ENCODE measurements at places on chromosomes 11 and 22.

DNA sequence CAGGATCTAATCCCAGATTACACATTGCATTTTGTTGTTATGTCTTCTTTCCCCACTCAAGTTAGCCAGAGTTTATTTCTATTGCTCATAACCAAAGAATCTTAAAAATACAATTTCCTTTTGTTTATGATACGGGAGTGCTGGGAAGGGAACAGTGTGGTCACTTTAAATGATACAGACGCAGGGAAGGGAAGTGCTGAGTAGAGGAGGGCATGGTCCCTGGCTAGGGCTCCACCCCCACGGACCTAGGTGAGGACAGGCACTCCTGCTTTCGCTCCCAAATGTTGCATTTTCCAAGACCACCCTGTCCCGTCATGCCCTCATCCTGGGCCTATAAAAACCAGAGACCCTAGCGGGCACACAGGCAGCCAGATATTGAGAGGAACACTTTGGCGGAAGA lies 30.6 kb upstream of the NARS2 start:
- no peak for DNase-seq

DNA sequence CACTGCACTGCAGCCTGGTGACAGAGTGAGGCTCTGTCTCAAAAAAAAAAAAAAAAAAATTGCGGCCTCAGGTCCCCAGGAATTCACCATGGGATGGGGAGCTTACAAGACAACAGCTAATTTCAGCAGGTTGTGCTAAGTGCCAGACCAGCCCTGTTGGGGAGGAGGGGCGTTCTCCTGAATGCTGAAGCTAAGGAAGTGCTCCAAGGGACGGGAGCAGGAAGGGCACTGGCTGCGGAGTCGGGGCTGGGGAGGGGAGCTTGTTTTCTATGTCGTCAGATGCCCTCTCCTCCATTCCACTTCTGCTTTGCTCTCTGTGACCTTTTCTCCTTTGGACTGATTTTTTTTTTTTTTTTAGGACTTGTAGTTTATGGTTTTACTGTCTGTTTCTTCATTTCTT lies 4.5 kb downstream of the ADAMTS15 start:
- no peak for DNase-seq

- no peak for DNase-seq
Observed at GRCh38 chr11:103257360-103257759, 148.1 kb downstream of the DYNC2H1 start.

- no peak for DNase-seq
Observed at GRCh38 chr11:1871531-1871930, 18.6 kb downstream of the LSP1 start.

DNA sequence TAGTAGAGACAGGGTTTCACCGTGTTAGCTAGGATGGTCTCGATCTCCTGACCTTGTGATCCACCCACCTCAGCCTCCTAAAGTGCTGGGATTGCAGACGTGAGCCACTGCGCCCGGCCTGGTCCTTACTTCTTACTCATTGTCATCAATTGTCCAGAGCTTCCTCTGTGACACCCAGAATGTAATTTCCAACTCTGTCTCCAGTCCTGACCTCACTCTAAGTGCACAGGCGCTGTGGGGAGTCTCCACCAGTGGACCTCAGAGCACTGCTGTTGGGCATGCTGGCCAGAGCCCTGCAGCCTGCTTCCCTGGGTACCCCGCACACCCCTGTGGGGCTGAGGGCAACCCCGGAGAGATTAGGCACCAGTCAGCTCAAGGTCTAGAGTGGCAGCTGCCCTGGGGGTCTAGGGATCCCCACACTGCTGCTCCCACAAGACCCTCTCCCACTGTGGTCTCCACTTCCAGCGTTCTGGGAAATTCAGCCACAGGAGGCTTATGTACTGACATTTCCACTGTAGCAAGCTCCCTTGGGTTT lies 1140.3 kb downstream of the TBC1D22A start:
- no peak for DNase-seq

DNA sequence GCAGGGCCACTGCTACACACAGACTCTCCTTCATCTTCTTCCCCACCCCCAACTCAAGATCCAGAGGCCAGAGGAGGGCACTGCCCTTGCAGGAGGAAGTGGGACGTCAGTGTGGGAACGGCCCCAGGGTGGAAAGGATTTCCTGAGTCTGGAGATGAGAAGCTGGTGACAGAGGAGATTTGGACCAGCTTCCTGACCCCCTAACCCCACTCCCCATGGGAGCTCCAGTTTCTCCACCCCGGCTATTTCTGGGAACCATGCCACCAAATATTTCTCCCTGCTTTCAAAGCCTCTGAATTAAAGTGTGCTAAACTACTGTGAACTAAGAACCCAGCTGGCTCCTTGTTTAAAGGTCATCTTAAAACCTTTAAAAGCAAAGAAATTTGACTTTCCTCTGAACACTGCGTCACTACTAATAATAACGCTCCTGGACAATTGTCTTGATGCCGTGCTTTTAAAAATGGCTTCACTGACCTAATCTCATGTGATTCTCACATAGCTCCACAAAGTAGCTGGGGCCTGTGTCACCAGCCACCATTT lies 46.6 kb downstream of the CWC15 start:
- peak; percentile 4 for DNase-seq

DNA sequence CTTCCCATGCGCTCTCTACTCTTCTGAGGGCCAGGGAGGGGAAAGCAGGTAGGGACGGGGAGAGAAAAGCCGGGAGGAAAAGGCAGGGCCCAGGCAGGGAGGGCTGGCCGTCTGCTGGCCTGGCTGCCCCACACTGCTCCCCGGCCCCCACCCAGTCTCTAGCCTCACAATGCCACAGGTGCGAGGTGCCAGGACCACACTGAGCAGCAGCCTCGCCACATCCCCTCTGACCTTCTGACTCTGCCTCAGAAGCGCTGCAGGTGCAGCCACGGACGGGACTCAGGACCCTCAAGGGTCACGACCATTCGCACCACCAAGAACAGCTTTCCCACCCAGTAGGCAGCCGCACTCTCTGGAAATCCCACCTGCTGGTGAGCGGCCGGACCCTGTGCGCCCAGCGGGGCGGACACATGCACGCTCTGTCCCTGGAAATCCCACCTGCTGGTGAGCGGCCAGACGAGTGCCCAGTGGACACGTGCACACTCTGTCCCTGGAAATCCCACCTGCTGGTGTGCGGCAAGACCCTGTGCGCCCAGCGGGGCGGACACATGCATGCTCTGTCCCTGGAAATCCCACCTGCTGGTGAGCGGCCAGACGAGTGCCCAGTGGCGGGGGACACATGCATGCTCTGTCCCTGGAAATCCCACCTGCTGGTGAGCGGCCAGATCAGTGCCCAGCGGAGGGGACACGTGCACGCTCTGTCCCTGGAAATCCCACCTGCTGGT lies 20.1 kb downstream of the TOLLIP start:
- no peak for DNase-seq

DNA sequence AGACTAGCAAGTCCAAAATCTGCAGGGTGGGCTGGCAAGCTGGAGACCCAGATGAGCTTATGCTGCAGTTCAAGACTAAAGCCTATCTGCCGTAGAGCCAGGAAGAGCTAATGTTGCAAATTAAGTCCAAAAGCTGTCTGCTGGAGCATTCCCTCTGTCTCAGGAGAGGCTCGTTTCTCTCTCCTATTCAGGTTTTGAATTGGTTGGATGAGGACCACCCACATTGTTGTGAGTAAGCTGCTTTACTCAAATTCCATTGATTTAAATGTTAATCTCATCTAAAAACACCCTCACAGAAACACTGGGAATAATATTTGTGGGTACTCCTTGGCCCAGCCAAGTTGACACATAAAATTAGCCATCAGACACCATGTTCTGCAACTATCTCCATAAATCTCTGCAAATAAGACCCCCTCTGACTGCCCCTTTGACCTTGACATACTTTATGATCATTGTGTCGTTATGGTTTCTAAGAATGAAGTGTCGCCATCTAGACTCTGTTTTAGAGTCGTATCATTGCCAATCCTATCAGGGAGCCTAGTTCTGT lies 16.8 kb upstream of the CUL5 start:
- DNase-seq = no peak

DNA sequence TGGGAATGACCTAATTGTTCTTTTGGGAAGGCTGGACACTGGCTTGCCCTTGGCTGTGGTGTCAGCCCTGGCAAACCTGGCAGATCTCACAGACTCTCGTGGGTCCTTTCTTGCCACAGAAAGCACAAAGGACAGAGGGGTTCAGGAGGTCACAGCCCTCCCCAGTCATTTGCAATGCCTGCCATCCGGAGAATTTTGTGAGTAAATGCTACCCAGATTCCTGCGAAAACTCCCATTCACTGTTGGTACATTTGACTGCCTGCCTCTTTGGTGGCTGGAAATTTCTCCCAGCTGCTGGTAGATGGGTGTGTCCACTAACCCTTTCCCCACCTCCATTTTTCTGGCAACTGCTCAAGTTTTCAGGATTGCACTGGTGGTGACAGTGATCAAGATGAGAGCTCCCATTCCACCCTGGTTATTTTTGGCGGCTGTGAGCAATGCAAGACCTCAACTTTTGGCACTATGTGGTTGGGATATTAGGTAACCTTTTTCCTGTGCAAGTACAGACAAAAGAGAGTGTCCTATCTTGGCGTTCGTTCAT lies 155.7 kb downstream of the NAV2 start:
- no peak for DNase-seq

DNA sequence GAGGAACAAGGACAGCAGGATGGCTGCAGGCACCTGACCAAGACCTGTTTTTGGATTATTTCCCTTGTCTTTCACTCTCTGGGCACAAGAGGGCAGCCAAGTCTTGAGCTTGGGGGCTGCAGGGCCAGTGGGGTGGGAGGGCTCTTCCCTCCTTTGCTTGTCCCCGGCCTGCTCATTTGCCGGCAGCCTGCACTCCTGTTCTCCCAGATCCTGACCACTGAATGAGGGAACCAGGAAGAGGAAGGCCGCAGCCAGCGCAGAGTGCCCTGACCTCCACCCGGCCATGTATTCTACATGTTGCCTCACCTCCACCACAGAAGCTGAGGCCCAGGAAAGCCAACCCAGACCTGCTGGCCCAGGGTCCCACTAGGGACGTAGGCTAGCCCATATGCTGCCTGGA lies 15.5 kb upstream of the NNMT start:
- DNase-seq = peak; percentile 31

- peak; percentile 54 for DNase-seq
Observed at GRCh38 chr11:118929501-118930093, 3.9 kb upstream of the BCL9L start.

DNA sequence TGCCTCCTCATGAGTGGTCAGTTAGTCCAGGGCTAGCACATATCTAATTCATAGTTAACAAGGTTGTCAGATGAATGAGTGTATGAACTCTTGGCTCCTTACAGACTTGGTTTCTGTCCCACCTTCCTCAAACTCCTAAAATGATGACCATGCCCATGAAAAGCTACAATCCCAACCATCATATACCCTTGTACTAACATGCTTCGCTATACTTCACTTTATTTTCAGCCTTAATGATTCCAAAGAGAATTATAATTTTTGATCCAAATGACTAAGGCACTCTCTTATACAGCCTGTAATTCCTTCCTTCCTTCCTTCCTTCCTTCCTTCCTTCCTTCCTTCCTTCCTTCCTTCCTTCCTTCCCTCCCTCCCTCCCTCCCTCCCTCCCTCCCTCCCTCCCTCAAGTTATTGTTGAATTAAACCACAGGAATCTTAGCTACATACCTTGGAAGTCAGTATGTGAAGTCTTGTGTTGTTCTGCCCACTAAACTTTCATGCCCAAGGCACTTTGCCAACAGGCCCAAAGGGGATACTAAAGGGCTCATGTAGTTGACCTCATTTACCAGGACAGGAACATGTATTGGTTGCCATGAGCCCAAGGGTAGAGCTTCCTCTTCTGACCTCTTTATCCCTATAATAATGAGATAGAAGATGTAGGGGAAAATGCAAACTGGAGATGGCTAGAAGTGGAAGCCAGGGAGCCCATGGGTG lies 37.4 kb downstream of the CALCA start:
- DNase-seq = no peak

GRCh38 chr11:45472716-45473317 lies 186.7 kb upstream of the SYT13 start:
- no peak for DNase-seq

GRCh38 chr22:45210577-45210976 lies 30.1 kb downstream of the KIAA0930 start:
- no peak for DNase-seq

GRCh38 chr11:10441091-10441490 lies 14.0 kb upstream of the AMPD3 start:
- no peak for DNase-seq

DNA sequence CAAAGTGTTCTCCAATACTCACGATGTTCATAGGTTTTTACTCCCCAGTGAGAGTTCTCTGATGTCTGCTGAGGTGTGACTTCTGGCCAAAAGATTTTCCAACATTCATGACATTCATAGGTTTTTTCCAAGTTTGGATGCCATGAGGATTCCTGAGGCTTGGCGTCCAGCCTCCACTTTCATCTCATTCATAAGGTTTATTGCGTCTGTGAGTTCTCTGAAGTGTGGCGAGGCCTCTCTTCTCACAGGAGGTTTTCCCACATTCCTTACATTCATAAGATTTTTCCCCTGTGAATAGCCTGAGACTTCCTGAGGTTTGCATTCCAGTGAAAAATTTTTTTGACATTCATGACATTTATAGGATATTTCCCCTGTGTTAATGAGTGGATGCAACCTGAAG lies 1014.1 kb downstream of the LRRC4C start:
- no peak for DNase-seq

GRCh38 chr11:65184146-65184545 lies 2.4 kb downstream of the CAPN1 start:
- no peak for DNase-seq

GRCh38 chr11:114183044-114183511 lies 113.1 kb upstream of the NNMT start:
- DNase-seq = no peak

GRCh38 chr11:11709447-11710239 lies 87.8 kb upstream of the GALNT18 start:
- DNase-seq = no peak

- DNase-seq = peak; percentile 87
Observed at GRCh38 chr11:63837027-63837688, 1.8 kb upstream of the MARK2 start.

DNA sequence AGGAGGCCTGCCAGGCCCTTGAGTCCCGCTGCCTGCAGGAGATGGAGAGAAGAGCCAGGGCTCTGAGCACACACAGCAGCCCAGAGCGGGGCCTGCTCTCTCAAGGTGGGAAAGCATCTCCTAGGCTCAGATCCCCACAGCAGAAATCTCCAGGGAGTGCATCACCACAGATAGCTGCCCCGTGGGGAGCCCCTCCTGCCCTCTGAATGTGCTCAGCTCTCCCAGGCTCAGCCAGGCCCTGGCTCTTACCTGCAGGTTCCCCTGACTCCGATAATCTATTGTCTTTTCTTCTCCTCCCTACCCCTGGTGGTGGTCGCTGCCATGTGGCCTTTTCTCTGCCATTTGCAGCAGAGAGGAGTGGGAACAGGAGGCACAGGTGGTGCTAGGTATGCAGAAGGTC lies 49.9 kb downstream of the BTG4 start:
- DNase-seq = no peak

DNA sequence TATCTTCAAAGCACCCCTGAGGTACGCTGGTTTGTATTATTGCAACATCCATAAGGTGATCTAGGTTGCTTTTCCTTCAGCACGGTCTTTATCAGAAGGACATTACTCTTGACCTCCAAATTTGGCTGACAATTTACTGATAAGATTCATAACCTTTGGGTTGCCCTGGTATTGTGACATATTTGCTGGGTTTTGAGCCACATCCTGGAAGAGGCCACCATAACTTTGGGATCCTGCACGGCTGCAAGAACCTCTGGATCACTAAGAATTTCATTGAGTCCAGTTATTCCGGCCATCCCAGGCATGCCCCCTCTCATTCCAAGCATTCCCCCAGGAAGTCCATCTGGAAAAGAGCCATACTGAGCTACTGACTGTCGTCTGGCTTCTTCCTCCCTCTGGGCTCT lies 6.5 kb upstream of the PLET1 start:
- no peak for DNase-seq
